ENCODE measurements at places on chromosomes 7 and 10.

DNA sequence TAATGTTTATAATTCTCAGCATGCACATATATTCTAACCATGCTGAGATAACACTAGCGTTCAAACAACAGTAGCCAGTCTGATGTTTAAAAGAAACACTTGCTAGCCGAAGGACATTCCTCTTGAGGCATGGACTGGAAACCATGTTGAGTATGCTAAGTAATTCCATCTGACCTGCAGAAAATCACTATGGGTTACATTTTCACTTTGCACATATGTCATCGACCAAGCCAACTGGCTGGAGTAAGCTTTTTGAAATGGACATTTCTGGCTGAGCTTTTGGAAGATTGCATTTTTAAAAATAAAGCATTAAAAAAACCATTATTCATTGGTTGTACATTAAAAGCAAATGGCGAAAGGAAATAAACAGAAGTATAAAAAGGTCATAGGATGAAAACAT is 88.2 kb downstream of the BBS9 start:
- no peaks in the 10 kb centered on the region for H3K27me3 ChIP-seq
- H3K36me3 ChIP-seq, result no peaks in the 10 kb centered on the region
- no peak overlapping the region for H3K27ac ChIP-seq
- no peak overlapping the region for H3K4me3 ChIP-seq
- DNase-seq, result no peak
- no peaks in the 10 kb centered on the region for H3K4me1 ChIP-seq

DNA sequence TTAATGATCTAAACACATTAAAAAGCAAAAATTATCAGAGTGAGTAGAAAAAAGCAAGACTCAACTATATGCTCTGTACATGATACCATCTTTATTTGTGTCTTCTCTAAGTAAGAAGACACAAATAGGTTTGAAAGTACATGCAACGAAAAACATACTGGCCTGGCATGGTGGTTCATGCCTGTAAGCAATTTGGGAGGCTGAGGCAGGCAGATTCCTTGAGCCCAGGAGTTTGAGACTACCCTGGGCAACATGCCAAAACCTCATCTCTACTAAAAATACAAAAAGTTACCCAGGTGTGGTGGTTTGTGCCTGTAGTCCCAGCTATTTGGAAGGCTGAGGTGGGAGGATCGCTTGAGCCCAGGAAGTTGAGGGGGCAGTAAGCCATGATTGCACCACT is 78.1 kb upstream of the TOMM7 start:
- no peaks in the 10 kb centered on the region for H3K4me1 ChIP-seq
- H3K27me3 ChIP-seq, result no peaks in the 10 kb centered on the region
- H3K36me3 ChIP-seq, result no peaks in the 10 kb centered on the region
- DNase-seq, result no peak
- H3K27ac ChIP-seq, result no peak overlapping the region

DNA sequence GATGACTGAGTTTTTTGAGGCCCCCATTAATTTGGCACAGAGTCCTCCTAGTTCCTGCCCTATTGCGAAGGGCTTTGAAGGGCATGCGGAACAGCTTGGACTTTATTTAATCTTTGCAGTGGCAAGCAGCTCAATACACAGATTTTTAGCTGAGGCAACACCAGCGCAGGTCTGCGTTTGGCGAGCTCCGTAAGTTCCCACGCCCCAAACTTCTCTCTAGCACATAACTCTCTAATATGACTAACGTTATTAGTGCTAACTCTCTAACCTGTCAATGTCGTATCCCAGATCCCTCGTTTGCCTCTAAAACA is 366 bp upstream of the TAF3 start:
- DNase-seq, result no peak
- H3K27me3 ChIP-seq, result no peaks in the 10 kb centered on the region
- H3K4me3 ChIP-seq, result peak overlapping the region; percentile 92

- no peak overlapping the region for H3K4me3 ChIP-seq
- no peaks in the 10 kb centered on the region for H3K36me3 ChIP-seq
- no peak overlapping the region for H3K27ac ChIP-seq
- H3K4me1 ChIP-seq, result no peaks in the 10 kb centered on the region
Observed at GRCh38 chr7:45150199-45150598, 7.4 kb upstream of the RAMP3 start.

- no peaks in the 10 kb centered on the region for H3K36me3 ChIP-seq
- no peak for DNase-seq
- peaks cover 63% of the 10 kb centered on the region for H3K27me3 ChIP-seq
- no peak overlapping the region for H3K4me3 ChIP-seq
- H3K27ac ChIP-seq, result no peak overlapping the region
- no peaks in the 10 kb centered on the region for H3K4me1 ChIP-seq
Observed at GRCh38 chr10:11246752-11247467, 229.2 kb downstream of the CELF2 start.

- no peaks in the 10 kb centered on the region for H3K36me3 ChIP-seq
- no peak overlapping the region for H3K4me3 ChIP-seq
Observed at GRCh38 chr10:60182691-60183090, 207.0 kb downstream of the ANK3 start.

DNA sequence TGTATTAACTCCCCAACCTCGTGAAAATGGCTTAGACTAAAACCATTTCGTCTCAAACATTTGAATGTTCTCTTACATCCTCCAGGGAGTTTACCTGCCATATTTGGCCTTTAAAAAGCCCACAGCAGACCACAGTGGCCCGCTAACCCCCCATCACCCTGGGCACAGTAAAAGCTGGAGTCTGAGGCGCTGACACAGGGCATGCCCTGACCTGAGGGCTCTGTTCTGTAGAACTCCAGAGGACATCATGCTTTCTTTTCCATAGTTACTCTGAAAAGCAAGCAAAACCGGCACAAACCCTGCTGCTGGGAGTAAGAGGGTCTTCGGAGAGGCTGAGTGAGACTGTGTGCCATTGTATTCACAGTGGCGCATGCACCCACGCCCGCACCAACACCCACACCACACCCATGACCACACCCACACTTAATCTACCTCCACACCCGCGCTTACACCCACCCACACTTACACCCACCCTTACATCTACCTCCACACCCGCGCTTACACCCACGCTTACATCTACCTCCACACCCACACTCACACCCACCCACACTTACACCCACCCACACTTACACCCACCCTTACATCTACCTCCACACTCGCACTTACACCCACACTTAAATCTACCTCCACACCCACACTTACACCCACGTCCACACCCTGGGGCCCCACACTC is 32.1 kb downstream of the LRRC27 start:
- H3K4me1 ChIP-seq, result no peaks in the 10 kb centered on the region
- H3K36me3 ChIP-seq, result no peaks in the 10 kb centered on the region
- H3K27me3 ChIP-seq, result no peaks in the 10 kb centered on the region
- H3K4me3 ChIP-seq, result no peak overlapping the region
- no peak overlapping the region for H3K27ac ChIP-seq
- DNase-seq, result peak; percentile 44

DNA sequence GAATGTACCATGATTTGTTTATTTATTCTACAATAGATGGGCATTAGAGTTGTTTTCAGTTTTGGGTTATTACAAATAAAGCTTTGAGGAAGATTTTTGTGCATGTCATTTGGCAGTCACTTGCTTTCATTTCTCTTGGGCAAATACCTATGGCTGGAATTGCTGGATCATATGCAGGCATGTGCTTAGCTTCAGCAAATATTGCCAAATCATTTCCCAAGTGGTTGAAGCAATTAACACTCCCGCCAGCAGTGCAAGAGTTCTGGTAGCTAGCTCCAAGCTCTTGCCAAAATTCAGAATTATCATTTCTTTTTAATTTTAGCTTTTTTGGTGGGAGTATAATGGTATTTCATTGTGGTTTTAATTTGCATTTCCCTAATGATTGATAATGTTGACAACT is 32.9 kb upstream of the PCBD1 start:
- no peaks in the 10 kb centered on the region for H3K4me1 ChIP-seq
- H3K4me3 ChIP-seq, result no peak overlapping the region
- no peaks in the 10 kb centered on the region for H3K36me3 ChIP-seq
- no peak overlapping the region for H3K27ac ChIP-seq

DNA sequence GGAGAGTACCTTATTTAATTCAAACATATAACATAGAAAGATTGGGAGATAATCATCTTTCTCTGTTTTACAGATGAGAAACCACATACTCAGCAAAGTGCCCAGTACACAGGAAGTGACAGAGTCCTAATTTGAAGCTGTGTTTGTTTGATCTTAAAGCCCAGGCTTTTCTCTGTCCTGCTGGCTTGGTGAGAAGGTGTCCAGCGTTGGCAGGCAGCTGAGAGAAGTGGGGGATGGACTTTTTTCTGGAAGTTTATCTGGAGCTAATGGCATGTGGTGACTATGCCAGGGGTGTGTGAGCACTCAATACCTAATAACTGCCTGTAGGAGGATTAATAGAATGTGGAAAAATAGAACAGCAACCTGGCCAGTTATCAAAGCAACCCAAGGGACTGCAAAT is 60.8 kb downstream of the NPSR1 start:
- no peak overlapping the region for H3K4me3 ChIP-seq
- no peak overlapping the region for H3K27ac ChIP-seq
- no peaks in the 10 kb centered on the region for H3K36me3 ChIP-seq
- no peak for DNase-seq
- no peaks in the 10 kb centered on the region for H3K4me1 ChIP-seq

DNA sequence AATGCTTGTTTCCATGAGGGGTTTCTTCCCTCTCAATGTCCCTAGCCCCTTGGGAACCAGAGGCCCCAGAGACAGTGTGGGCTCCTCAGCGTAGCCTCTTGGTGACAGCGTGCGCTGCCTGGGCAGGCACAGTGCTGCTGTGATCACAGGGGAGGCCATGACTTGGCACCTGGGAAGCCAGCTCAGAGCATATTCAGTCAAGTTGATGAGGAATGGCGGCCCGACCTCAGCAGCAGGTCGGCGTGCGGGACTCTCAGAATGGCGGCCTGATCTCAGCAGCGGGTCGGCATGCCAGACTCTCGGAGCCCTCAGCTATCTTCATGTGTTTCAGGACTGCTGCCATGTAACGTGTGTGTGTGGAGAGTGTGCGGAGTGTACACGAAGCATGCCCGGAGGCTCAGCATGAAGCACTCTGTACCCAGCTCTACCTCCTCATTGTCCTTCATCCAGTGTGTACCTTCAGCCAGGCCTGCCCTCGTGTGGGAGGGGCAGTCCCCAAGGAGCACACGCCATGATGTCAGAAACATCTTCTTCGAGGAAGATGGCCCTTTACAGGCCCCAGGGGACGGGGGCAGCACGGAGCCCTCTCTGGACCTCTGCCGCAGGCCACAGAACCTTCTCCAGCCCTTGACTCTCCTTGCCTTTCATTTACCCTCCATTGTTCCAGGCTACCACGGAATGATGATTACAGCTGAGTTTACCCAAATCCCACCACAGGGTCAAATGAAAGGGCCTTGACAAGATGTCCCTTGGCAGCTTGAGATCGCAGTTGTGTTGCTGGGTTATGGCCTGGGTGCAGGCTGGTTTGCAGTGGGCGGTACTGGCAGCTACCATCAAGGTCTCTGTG is 130.4 kb downstream of the SMURF1 start:
- no peaks in the 10 kb centered on the region for H3K4me1 ChIP-seq
- H3K27ac ChIP-seq, result no peak overlapping the region
- no peaks in the 10 kb centered on the region for H3K27me3 ChIP-seq
- H3K4me3 ChIP-seq, result no peak overlapping the region
- DNase-seq, result no peak
- H3K36me3 ChIP-seq, result peaks cover 50% of the 10 kb centered on the region

DNA sequence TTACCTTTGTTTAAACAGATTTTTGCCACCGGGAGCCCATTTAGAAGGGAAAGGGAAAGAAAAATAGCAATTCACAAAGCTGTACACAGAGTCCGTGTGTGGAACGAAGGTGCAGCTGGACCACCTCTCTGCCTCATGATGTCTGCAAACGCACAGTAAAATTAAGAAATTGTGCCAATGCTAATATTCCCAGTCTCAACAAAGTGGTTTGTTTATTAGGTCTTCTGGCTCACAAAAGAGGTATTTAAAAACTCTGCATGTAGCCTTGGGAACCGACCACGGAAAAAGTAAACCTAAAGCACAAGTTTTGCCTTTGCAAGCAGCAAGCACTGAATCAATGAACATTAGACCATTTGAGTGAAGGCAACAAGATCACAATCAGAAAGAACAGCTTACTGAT is 57.7 kb downstream of the CREB3L2 start:
- H3K4me1 ChIP-seq, result no peaks in the 10 kb centered on the region
- no peak overlapping the region for H3K4me3 ChIP-seq
- no peaks in the 10 kb centered on the region for H3K36me3 ChIP-seq
- H3K27ac ChIP-seq, result no peak overlapping the region
- no peaks in the 10 kb centered on the region for H3K27me3 ChIP-seq
- DNase-seq, result no peak

DNA sequence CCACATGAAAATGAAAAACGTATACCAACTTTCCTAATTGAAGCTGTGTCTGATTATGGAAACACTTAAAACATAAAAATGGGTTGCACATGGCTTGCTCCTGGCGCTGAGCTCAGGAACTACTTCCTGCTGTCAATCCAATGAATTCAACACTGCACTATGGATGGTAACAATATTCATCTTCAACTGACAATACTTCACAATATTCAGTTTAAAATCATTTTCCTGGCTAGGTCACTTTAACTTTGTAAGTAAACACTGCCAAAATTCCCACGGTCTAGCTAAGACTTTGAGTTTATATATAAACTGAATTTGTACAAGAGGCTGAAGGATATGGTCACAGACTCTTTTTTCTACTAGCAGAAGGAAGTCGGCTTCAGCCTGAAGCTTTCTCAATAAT is 556.9 kb downstream of the TNS3 start:
- no peaks in the 10 kb centered on the region for H3K27me3 ChIP-seq
- DNase-seq, result no peak
- H3K36me3 ChIP-seq, result no peaks in the 10 kb centered on the region
- H3K4me3 ChIP-seq, result no peak overlapping the region

DNA sequence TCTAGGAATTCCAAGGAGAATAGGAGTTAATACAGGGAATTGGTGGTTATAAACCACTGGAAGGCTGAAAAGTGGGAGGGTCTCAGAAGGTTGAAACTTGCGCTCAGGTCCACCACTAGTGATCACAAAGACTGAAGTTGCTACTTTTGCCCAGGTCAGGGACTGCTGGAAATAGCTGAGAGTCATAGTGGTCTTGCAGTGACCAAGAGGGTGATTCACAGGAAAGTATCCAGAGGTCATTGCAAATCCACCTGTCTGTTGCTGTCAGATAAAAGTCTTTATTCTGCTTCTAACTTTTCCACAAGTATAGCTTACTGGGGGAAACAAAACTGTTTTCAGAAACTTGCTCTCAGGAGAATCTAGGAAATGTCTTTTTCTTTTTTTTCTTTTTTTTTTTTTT is 211.5 kb upstream of the PRSS1 start:
- no peak overlapping the region for H3K4me3 ChIP-seq
- no peak overlapping the region for H3K27ac ChIP-seq
- no peaks in the 10 kb centered on the region for H3K36me3 ChIP-seq
- no peak for DNase-seq

- no peaks in the 10 kb centered on the region for H3K36me3 ChIP-seq
- no peaks in the 10 kb centered on the region for H3K4me1 ChIP-seq
- no peak overlapping the region for H3K27ac ChIP-seq
- no peak overlapping the region for H3K4me3 ChIP-seq
- no peak for DNase-seq
- no peaks in the 10 kb centered on the region for H3K27me3 ChIP-seq
Observed at GRCh38 chr7:3270362-3270761, 30.7 kb upstream of the SDK1 start.

- H3K27me3 ChIP-seq, result no peaks in the 10 kb centered on the region
- H3K4me1 ChIP-seq, result peaks cover 20% of the 10 kb centered on the region
- peak overlapping the region; percentile 82 for H3K27ac ChIP-seq
- no peaks in the 10 kb centered on the region for H3K36me3 ChIP-seq
Observed at GRCh38 chr7:2399848-2400587, 3.4 kb upstream of the CHST12 start.

- no peak for DNase-seq
- H3K36me3 ChIP-seq, result peaks cover 2% of the 10 kb centered on the region
- no peak overlapping the region for H3K27ac ChIP-seq
- H3K27me3 ChIP-seq, result no peaks in the 10 kb centered on the region
Observed at GRCh38 chr7:1545417-1546246, 10.4 kb downstream of the TMEM184A start.

GRCh38 chr7:67105377-67105776 is 108.7 kb downstream of the TYW1 start:
- H3K4me3 ChIP-seq, result no peak overlapping the region
- H3K4me1 ChIP-seq, result peaks cover 4% of the 10 kb centered on the region
- no peak overlapping the region for H3K27ac ChIP-seq
